ENCODE measurements at places on chromosomes 6 and 20. TPM values are rescaled to one million over a fixed set of nuclear protein-coding genes. Genes with fewer than 3 reads are reported as not detected.
A peak's percentile ranks its signal among the peaks of the same experiment; 100 is the strongest.

Gene ZHX3
- 2.6 TPM for polyA plus RNA-seq

Gene CLVS2
- polyA plus RNA-seq: not detected

Gene C6orf15
- not detected for polyA plus RNA-seq

Gene C6orf52
- polyA plus RNA-seq: 0.96 TPM

Gene SYNJ2
- polyA plus RNA-seq: 2.6 TPM

Gene NRN1
- 8.7 TPM for polyA plus RNA-seq

Gene SEL1L2
- not detected for polyA plus RNA-seq

GRCh38 chr6:156660389-156660788 is 116.8 kb upstream of the ARID1B start:
- DNase-seq: no peak

GRCh38 chr6:156827382-156827781 is 50.2 kb downstream of the ARID1B start:
- DNase-seq: no peak

- no peak for DNase-seq
Measured at GRCh38 chr6:15534974-15535373, 127.9 kb downstream of the DTNBP1 start.

DNA sequence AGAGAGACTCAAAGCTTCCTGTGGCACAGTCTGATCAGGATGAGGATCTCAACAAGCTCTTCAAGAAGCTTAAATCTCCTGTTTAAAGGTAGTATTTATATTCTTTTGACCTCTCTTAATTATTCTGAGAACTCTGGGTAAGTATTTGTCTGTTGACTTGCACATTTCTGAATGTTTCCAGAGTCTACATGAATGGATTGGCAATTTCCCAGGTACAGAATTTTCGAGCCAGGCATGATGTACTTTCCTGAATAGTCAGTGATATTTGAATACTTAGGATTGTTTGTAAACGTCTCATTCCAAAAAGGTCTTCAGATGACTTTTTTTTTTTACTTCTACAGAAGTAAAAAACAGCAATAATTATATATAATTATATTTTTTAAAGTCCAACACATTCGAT is 293.4 kb downstream of the TBC1D32 start:
- DNase-seq: no peak

- DNase-seq: no peak
Measured at GRCh38 chr20:25313593-25313992, 65.7 kb downstream of the PYGB start.

- no peak for DNase-seq
Measured at GRCh38 chr6:76831299-76831698, 632.0 kb downstream of the HTR1B start.

DNA sequence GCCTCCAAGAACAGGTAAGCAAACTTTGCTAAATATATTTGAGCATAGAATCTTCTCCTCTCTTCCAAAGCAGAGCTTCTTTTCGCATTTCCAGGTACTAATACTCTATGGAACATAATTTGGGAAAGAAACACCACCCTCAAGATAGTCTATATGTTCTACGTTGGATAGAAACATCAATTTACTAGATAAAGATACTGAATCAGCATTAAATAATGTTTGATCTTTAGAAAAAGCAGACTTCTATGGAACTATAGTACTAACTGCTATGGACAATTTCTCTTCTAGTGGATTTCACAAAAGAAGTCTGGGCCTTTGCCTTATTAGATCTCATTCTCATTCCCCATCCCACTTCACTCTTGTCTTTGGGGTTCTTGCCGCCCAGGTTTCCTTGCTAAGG is 103.0 kb downstream of the CDK19 start:
- DNase-seq: no peak

DNA sequence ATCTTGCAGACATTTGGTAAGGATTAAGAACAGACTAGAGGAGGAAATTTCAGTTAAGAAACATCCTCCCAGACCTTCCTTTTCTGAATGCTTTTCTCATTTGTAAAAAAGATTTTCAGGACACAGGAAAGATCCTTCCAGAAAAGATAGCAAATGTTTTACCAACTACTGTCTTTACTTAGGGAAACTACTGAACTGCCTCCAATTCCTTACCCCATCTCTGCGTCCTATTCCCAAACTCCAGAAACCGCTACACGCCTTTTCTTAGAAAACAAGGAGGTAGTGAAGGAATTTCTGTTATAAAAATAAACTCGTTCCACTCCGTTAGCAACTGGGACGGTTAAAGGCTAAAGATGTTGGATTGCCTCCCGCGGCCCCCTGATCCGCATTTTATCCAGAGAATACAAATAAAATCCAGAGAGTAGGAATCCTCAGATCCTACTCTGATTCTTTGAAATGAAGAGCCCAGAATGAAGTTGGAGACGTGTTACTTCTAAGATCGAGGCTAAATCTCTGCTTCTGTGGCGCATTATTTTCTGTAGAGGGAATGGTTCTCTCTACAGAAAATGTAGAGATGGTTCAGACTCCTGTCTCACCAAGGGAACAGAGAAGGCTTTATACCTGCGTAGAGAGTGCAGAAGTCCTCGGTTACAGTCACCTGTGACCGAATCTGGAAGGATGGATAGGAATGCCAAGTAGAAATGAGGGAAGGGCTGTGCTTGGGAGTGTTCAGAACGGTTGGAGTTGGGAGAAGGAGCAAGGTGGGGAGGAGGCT is 133.0 kb downstream of the GPX5 start:
- no peak for DNase-seq

- DNase-seq: no peak
Measured at GRCh38 chr20:32806356-32806755, 13.4 kb upstream of the MAPRE1 start.

GRCh38 chr6:89769572-89769971 is 50.0 kb downstream of the MDN1 start:
- DNase-seq: no peak

GRCh38 chr6:38827024-38827423 is 111.9 kb downstream of the DNAH8 start:
- DNase-seq: no peak

GRCh38 chr6:22737331-22737730 is 168.0 kb downstream of the HDGFL1 start:
- DNase-seq: no peak

GRCh38 chr6:127635091-127635490 is 58.1 kb downstream of the C6orf58 start:
- DNase-seq: no peak

DNA sequence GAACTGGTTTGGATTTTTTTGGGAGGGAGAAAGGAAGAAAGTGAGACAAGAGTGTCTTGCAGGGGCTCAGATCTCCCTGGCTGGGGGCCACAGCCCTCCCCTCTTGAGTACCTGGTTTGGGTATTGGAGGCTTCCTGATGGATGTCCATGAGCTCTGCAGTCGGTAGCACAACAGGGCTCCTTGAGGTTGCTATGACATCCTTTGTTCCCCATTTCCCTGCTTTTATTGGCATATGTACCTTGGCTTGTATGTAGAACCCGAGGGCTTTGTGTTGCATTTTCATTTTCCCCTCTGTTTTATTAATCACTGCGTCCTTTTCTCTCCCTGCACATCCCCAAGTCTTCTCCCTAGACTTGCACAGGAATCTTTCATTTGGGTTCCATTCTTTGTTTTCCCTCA is 355.5 kb upstream of the TSHZ2 start:
- no peak for DNase-seq

GRCh38 chr6:121839896-121840295 is 404.4 kb downstream of the GJA1 start:
- DNase-seq: no peak

- DNase-seq: no peak
Measured at GRCh38 chr6:166406197-166406596, 23.5 kb upstream of the MPC1 start.

DNA sequence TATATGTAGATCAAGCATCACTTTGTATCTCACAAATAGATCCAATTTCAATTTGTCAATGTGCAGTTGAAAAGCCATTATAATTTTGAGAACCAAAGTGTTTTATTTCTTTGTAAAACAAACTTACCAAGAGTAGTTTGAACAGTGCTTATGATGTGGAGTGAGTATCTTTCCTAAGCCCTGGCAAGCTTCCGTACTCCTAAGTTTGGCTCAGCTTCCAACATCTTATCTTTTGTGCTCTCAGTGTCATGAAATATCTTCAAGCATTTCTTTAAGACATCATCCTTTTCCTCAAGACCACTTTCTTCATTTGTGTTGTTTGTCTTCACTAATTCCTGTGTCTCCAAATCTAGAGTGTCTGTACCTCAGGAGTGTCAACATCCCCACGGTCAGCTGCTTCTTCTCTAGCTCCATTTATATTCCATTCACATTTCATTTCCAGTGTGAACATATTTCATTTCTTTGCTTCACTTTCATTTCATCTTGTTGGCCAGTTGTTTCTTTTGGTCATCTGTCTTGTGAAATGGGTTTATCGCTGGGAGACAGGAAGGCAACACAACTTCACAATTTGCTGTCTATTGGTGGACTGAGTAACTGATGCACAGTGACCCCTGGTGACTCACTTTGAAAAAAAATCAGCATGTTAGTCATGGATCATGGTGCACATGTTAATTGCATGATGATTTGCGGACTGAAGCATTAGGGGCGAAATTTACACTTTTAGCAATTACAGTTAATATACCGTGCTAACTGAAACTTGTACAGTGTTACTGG is 36.9 kb downstream of the SLC24A3 start:
- no peak for DNase-seq

- DNase-seq: no peak
Measured at GRCh38 chr6:20811109-20811761, 277.0 kb downstream of the CDKAL1 start.

GRCh38 chr6:56528412-56528841 is 114.3 kb downstream of the DST start:
- DNase-seq: no peak

DNA sequence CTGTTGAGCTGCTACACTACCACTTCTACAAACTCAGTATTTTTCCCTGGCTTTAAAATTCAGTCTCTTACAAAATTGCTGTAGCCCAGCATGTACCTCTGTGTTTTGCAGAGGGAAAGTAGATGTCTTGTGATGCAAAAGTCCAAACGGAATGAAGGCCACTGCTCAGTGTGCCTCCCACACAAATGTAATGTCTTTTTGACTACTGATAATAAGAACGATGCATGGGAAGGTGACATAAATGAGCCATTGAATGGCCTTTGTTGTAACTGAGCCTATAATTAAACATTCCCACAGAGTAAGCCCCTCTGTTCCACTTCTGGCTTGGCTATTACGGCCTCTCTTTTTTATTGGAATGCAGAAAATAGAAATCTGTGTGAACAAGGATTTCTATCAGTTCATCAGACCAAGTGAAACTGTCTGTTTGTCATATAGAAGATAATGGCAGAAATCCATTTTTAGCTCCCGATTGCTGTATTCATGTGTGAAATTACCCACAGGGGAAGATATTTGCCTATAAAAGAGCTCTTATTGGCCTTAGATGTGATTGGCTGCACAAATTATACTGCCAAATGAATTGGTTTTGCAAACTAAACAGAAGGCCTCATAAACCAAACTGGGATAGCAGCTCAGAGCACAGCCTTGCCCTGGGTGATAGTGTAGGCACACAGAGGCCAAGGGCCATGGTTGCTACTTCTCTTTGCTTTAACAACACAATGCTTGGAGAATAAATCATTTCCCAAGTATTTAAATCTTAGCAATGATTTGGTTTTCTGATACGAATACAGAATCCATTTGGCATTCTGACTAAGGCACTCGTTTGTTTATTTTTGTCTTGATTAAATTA is 241.5 kb upstream of the PLN start:
- no peak for DNase-seq

DNA sequence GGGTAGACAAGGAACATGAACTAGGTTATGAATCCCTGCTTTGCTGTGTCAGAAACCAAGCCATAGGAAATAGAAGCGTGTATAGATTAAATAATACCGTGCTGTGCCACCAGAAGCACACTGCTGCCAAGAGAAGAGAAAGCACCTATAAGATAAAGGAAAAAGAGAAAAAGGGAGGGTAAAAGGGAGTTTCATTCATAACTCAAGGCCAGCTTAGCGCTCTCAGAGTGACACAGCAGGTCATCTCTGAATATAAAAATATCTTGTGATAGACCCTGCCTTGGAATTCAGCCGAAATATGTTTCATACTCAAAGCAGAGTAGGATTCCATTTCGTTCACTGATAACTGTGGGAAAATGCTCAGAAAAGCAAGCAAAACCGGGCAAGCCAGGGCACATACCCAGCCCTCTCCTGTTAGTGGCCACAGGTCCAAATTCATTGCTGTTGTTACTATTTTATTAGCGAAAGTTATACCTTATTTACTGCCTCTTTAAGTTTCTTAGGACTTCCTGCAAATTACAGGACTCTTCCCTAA is 8.7 kb downstream of the JAG1 start:
- no peak for DNase-seq

- DNase-seq: no peak
Measured at GRCh38 chr6:160167604-160168399, 46.2 kb downstream of the SLC22A1 start.

DNA sequence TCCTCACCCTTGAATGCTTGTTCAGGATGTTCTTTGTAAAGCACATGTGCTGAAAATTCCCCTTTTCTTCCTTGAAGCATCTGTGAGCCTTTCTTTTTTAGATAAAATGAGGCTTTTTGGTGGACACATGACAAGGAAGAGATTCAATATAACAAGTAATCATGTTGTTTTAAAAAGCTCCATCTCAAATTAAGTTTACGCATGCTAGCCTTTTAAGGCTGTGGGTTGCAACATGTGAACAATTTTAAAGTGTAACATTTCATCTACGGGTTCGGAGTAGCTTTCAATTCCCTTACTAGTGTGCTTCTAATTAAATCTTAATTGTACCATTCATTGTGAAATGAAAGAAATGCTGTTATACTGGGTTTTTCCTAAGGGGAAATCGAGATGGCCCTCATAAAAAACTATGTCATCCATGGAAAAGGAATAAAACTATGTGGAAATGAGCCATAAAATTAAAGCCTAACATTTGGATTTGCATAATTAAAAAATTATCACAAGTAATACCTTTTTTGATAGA is 19.3 kb upstream of the OSTM1 start:
- no peak for DNase-seq

GRCh38 chr6:331622-332521 is 39.6 kb downstream of the DUSP22 start:
- peak; percentile 79 for DNase-seq

GRCh38 chr20:61146023-61146422 is 106.0 kb upstream of the CDH4 start:
- DNase-seq: no peak

DNA sequence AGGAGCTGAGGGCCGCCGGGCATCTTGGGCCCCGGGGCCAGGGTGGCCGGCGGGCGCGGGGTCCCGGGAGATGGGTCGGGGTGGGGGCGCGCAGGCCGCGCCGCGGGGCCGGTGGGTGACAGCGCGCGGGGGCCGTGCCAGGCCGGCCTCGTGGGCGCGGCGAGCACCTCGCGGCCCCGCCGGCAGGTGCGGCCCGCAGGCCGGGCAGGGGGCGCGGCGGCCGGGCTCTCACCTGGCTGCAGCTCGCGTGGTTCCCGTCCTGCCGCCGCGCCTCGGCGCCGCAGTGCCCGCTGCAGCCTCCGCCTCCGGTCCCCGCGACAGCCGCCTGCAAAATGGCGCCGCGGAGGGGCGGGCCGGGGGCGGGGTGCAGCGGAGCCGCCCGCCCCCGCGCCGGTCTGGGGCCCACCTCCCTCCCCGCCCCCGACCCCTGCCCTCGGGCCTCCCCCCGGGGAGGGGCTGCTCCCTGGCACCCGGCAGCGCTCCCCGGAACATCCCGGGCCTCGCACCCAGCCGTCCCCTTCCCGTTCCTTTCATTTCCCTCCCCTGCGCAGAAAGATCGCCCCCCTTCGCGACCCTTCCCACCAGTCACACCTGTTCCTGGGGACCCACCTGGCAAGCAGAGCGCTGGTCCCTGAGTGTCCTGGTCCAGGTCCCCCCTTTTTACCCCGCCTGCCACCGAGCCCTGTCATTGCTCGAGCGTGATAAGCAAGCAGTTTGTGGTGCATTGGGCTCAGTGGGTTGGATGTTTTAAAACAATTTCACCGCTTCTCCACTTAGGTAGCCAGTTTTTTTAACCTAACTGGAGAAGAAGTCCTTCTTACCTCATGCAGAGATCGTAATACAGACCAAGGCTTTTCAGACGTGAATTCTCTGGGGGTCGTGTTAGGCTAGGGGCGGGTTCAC is at the start of gene SLC23A2:
TSS of gene SLC23A2 (minus strand) at position 337 of the 903 bp plus-strand sequence. CDS start 68,948 bp downstream, outside the sequence.
- peak; percentile 93 for DNase-seq
